Hematopoietic multipotent progenitor cell treated with erythropoietin and hydrocortisone succinate and interleukin-3 and kit ligand, for 15 days (in vitro differentiated cells): ENCODE measurements at places on chromosomes 2 and 18.

DNA sequence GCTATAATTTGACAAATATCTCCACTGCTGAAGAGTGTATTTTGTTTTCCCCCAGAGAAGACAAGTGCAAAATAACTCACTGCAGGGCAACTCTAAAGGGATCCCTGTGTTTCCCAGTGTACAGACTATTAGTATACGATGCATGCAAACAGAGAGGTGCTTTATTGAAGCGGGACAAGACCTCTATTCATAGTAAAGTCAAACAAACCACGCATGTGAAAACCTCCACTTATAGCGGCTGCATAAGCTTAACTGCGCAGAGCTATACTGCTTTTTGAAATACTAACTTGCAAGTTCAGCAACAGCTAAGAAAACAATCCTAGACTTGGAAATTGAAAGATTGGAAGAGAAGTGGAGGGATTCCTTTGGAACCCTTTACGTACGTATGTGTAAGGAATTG lies 15.6 kb downstream of the RNF144A start:
- no peak for DNase-seq

DNA sequence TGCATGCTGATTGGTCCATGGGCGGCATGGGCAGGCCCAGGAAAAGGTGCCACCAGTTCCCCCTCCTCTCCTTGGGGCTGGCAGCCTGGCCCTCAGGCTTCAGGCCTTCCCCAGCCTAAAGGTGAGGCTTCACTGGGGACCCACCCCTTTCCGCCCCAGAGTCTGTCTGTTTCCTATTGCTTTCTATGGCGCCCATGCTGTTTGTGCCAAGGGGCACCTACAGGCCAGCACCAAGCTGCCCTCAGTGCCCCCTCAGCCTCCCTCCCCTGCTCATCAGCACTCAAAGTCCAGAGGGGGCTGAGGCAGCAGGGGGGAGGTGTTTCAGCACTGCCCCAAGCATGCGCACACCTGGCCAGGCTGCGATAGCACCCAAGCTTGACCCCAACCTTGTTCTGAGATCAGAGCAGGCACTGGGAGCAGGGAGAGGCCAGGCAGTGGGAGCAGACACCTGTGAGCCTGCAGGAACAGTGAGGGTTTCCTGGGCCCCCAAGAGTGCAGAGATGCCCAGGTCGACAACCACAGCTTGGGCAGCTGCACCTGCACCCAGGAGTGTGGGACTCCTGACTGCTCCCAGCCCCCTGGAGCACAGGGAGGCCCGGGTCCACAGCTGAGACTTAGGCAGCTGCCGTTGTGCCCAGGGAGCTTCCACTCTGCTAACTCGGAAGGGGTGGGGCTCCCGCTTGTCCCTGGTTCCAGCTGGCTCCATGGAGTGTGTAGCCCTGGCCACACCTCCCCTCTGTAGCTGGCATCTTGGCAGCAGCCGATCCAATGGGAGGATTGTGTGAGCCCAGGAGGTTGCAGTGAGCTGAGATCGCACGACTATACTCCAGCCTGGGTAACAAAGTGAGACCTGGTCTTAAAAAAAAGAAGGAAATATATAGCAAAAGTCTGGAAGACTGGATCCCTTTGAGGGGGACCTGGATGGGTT lies 69.1 kb downstream of the NCAPH start:
- no peak for DNase-seq

DNA sequence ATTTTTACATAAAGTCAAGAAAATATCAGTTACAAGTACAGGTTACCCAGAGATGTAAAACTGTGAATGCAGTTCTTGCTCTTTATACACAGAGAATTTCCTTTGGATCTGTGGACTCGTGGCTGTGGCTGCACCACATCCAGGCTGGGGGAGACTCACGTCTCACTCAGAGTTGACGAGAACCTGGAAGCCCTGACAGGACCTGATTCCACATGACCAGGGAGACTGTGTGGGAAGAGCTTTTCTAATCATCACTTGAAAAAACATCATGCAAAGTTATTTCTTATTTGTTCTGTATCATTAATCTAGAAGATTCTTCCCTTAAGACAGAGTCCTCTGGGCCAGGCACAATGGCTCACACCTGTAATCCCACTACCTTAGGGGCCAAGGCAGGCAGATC lies 1159.0 kb downstream of the RPIA start:
- no peak for DNase-seq

GRCh38 chr2:174122185-174122584 lies 126.1 kb downstream of the OLA1 start:
- no peak for DNase-seq

GRCh38 chr2:170505631-170506275 lies 209.4 kb upstream of the SP5 start:
- no peak for DNase-seq

DNA sequence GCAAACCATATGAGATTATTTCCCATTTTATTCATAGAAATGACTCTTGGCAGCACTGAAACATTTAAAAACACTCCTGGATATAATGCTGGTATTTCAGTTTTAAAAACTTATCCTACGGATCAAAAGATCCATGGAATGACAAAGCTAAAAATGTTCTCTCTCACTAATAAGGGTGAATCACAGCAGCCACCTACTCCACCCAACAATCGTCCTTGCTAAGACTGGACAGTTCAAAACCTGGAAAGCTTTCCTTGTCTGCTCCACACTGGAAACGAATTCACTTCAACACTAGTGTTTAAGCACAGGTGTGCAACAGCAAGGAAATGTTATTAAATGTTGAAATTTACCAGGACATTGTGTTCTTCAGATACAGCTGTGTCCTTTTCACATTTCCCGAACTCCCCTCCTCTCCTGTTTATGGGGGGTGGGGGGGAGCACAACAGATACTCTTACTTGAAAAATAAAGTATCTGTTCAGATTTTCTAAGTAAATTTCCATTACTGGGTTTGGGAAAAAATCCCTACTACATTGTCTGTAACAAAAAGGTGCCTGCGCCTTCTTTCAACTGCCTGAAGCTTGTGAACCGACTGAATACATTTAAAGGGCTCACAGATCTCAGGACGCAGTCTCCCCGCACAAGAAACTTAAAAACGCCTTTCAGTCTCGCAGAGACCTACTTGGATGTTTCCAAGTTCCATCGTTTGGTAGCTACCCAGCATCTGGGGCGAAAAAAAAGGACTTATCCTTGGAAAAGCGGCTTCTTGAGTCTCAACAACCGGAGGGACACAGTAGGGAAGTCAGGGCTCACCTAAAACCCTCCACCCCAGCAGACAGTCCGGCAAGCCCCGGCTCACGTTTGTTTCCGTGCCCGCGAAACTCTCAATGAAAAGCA lies 1.3 kb downstream of the YWHAQ start:
- DNase-seq, result peak; percentile 32

DNA sequence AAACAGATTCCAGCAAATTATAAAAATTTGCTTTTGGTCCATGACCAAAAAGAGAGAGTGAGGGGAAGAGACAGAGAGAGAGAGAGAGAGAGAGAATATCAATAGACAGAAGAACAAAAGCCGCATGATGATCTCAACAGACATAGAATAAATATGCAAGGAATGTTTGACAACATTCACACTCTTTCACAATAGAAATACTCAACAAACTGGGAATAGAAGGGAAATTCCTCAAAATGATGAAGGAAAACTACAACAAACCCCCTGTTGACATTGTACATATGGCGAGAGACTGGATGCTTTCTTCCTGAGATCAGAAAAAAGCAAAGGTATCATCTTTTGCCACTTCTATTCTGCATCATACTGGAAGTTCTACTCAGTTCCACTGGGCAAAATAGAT lies 309.7 kb downstream of the RAD51AP2 start:
- DNase-seq, result no peak

- DNase-seq, result no peak
These were observed 124.6 kb upstream of the CREB1 start for GRCh38 chr2:207405150-207405549.

DNA sequence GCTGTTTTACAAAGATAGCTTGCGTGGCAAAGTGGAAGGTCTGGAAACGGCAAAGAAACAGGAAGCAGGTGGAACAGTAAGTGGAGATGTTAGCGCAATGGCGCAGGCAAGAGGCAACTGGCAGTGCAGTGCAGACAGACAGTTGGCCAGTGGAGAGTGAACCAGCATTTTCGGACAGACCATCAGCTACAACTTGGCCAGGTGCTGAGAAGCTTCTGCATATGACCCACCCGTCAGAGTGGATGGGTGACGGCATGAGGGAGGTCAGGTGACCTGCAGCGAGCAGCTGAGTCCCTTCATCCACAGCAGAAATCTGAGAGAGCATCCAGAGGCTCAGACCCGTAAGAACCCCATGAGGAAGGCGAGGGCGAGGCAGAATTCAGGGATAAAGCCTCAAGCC lies 33.8 kb downstream of the NPC1 start:
- DNase-seq, result no peak

DNA sequence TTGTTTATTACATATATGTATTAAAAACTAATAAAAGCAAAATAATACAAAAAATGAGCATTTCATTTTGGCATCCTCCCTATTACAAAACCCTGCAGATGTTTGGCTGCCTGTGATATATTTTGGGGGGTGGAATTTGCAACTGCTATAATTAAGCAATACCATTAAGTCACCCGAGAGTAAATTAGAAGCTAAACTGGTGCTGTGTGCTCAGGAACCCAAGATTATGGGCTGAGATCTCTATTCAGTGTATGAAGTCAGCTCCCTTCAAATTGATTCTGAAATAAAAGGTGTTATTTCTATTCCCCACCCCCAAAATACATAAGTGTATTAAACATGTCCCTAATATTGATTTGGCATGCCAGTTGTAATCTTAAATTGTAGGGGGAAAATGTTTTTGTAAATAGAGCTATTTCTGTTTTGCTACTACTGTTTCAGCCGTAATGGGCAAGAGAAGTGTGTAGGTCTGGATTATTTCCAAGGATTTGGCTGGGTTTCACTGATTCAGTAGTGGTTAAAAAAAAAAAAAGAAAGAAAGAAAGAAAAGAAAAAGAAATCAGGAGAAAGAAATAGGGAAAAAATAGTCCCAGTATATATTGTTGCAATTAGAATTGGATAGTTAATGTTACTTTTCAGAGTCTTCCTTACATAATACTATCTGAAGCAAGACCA lies 110.9 kb downstream of the SS18 start:
- no peak for DNase-seq

GRCh38 chr2:26455670-26456439 lies 22.1 kb downstream of the OTOF start:
- DNase-seq, result no peak

DNA sequence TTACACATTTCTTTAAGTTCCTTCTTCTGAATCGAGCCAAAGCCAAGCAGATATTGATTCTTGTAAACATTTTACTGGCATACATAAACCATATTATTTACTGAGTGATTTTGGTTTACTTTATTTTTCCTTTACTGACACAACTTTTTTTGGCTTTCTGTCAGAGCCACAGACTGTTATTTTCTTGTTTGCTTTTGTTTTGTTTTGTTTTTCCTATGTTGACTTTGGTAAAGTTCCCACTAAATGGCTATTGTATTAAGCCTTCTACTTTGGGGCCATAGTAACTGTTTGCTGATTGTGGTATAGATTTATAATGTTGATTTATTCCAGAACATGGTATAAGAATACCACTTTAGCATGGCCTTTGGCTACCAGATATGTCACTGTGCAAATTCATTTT lies 419.4 kb downstream of the DCDC2C start:
- no peak for DNase-seq

GRCh38 chr2:226583715-226584114 lies 215.9 kb downstream of the IRS1 start:
- no peak for DNase-seq
